ENCODE measurements at places on chromosomes 3 and 15.

GRCh38 chr3:157117875-157118654 lies 41.9 kb downstream of the CCNL1 start:
- DNase-seq, result no peak

GRCh38 chr3:154718053-154718452 lies 288.1 kb upstream of the GPR149 start:
- DNase-seq, result no peak

- DNase-seq, result no peak
These were observed 30.7 kb downstream of the SCN11A start for GRCh38 chr3:39021029-39021428.

DNA sequence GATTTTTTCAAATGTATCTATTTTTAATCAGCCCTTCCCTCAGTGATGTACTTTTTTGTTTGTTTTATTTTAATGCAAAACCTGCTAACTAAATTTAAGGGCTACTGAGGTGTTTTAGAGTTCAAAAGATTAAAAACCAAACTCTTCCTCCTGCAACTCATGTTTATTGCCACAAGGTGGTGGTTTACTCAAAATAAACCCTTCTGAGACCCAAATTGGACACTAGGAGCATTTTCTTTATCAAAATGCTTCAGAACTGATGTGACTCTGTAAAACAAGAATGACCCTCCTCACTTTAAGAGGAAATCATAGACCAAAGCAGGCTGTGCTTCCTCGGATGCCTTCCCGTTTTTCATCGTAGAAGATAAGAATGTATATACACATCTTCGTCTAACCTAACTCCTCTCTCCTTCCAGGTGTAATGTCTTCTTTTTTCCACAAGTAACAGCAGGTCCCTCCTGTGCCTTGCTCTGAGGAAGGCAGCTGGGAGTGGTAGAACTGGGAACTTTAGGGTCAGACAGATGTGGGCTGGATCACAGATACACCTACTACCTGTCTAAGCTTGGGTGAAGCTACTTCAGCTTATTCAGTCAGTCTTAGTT lies 2.9 kb upstream of the NME9 start:
- DNase-seq, result peak; percentile 70

DNA sequence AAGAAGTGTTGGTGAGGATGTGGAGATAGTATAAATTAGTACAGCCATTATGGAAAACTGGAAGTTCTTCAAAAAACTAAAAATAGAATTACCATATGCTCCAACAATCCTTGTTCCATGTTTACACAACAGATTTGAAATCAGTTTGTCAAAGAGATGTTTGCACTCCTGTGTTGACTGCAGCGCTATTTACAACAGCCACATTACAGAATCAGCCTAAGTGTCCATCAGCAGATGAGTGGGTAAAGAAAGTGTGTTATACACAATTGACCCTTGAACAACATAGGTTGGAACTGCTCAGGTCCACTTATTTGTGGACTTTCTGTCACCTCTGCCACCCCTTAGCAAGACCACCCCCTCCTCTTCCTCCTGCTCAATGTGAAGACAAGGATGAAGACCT lies 34.7 kb downstream of the LMLN start:
- DNase-seq, result no peak

GRCh38 chr3:129593230-129593594 lies 13.3 kb downstream of the PLXND1 start:
- DNase-seq, result peak; percentile 33

DNA sequence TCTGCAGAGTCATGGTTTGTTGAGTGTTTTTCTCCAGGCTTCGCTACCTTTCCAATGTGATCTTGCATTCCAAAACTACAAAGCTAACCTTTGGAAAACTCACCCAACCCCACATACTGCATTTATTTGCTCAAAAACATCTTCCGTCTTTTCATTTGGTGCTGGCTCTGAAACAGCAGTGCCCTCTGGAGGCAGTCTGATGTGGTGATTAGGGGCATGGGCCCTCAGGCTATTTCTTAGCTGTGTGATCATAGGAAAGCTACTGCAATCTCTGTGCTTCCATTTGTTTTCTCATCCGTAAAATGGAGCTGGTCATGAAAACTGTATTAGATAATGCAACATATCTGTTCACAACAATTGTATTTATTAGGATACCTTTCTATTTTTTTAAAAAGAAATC lies 47.0 kb downstream of the MTHFS start:
- peak; percentile 77 for DNase-seq

DNA sequence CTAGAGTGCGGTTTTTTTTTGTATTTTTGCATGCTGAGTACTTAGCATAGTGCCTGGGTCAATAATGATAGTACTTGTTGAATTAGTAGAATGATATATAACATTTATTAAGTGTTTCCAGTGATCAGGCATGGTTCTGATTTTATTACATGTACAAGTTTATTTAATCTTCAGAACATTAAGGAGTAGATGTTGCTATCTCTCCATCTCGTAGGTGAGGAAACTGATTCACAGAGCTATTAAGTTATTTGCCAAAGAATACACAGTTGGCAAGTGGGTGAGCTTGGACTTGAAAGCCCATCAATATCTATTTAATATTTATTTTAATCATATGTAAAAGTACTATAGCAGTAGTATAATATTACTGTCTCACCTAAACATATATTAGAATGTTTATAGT lies 219.5 kb downstream of the CACNA2D3 start:
- no peak for DNase-seq

DNA sequence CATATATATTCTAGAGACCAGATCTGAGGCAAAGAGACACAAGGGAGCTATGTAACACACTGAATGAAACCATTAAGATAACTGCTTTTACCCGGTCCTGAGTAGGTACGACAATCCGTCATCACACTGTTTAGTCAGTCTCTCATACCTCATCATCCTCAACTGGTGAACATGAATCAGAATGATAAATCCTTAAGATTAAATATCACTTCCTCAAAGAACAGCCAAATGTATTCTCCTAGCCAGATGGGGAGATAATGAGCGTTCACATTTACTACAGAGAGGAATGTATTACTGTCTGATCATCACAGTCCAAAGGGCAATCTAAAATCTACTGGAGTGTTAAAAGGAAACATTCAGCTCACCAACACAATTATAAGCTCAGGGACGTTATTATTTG lies 319.4 kb upstream of the STAC start:
- DNase-seq, result peak; percentile 27

GRCh38 chr15:96331144-96331944 lies 844 bp downstream of the NR2F2 start:
- DNase-seq, result peak; percentile 71

GRCh38 chr3:49500732-49501609 lies 30.9 kb downstream of the DAG1 start:
- peak; percentile 99 for DNase-seq

GRCh38 chr15:76996526-76997401 lies 1.8 kb downstream of the PSTPIP1 start:
- DNase-seq, result peak; percentile 77

DNA sequence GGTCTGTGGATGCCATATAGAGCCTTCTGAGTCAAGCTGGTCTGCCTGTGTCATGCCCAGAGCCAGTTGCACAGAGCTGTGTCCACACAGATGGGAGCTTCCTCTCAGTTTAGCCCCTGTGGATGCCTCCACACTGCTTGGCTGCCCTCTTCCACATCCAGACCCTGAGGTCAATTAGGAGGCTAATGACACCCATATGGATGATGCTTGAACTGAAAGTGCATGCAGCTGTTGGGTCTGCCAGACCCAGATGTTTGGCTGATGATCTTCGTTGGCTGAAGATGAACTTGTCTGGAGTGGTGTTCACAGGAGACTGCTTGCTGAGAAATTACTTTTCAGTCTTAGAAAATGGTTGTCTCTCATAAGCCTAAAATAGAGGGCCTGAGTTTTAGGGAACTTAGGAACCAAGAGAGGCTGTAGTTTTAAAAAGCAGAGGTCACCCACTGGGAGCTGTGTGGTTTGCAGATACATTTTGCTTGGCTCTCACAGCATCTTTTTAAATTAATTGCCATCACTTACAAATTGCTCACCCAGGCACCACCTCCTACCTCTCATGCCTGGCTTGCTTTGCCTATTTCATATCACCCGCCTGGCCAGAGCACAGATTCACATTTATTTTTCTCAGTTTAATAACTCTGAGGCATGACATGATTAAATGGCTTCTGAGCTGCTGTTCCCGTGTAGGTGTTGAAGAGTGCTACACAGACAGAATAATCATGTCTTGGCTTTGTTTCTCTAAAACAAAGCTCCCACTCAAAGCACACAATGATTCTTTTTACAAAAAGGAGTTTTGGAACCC lies 176.1 kb downstream of the MINAR1 start:
- DNase-seq, result no peak

- peak; percentile 74 for DNase-seq
These were observed 778.5 kb downstream of the NTRK3 start for GRCh38 chr15:87477737-87478686.

DNA sequence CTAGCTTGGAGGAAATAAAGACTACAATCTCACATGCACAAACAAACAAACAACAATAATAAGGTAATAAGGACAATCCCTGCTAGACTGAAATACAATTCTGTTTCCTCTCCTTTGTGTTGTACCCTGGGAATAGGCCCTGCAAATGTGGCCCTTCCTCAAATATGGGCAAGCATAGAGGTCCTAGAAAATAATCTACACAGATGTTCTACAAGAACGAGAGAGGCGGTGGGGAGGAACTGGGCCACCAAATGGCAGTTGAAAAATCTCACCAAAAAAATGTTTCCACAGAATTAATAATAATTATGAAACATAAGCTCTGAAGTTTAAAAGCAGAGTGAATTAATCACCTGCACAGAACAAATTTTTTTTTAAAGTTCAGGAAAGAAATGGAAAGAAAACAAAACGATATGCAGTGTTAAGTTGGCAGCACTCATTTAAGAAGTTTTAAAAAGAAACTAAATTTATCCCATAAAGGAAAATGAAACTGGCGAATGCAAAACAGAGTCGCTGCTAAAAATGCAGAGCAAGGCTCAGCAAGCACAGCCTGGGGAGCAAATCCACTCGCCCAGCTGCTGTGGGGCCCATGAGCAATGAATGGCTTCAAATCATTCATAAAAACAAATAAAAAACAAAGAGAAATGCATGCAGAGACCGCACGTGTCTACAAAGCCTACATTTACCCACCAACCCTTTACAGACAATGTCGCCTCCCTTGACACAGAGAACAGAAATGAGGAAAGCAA lies 475.4 kb downstream of the OCA2 start:
- DNase-seq, result no peak

All from GM23248 (cell line).